Esophagus mucosa (tissue), 1 donor: ENCODE measurements at places on chromosomes 6 and 20. TPM values are rescaled to one million over a fixed set of nuclear protein-coding genes. Genes with fewer than 3 reads are reported as not detected.

OR2J3 gene
- not detected for total RNA-seq

- peak; percentile 51 for ATAC-seq
Observed at GRCh38 chr20:38804682-38805501, 605 bp upstream of the PPP1R16B start.

OPRM1 gene
- total RNA-seq: not detected

DNA sequence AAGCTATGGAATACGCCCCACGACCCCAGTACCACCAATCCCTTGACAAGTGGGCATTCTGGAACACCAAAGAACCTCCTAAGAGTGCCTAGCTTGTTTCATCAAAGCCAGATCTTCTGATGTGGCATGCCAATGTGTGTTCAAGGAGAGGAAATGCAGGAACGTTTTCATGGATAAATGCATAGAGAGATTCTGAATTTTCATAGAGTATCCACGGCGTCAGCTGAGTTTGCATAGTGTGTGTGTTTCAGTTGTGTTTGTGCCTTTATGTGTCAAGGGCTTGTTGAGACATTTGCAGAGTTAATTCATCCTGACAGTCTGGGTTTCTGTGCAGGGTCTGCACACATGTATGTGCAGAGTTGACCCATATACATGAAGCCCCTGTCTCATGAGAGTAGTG lies 172.7 kb upstream of the LRFN2 start:
- no peak for ATAC-seq

GRCh38 chr6:143337201-143337949 lies 113.1 kb downstream of the ADAT2 start:
- no peak for ATAC-seq

- no peak for ATAC-seq
Observed at GRCh38 chr6:142412241-142412640, 110.4 kb downstream of the ADGRG6 start.

- no peak for ATAC-seq
Observed at GRCh38 chr6:122400462-122401089, 1.1 kb downstream of the HSF2 start.

DNA sequence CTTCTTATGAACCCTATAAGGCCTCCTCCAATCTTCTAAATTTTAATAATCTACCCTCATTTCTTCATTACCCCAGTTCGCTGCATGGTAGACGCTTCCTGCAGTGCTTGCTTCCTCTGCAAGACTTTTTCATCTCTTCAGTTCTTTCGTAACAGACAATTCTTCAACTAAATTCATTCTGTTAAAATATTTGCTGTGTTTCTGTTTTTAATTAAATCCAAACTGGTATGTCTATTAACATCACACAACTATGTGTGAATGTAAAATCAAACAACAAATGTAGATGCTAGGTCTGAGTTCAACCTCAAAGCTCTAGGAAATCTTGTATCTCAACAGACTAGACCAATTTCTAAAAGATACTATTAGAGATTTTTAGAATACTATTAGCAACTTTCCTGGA lies 199.3 kb downstream of the RNGTT start:
- ATAC-seq: no peak

OR2H1 gene
- not detected for total RNA-seq

GRCh38 chr20:24643731-24644626 lies 174.6 kb downstream of the SYNDIG1 start:
- ATAC-seq: no peak

GRCh38 chr6:31394381-31394780 lies 9.0 kb upstream of the MICA start:
- no peak for ATAC-seq

CAPN11 gene
- total RNA-seq: 0.12 TPM

DNA sequence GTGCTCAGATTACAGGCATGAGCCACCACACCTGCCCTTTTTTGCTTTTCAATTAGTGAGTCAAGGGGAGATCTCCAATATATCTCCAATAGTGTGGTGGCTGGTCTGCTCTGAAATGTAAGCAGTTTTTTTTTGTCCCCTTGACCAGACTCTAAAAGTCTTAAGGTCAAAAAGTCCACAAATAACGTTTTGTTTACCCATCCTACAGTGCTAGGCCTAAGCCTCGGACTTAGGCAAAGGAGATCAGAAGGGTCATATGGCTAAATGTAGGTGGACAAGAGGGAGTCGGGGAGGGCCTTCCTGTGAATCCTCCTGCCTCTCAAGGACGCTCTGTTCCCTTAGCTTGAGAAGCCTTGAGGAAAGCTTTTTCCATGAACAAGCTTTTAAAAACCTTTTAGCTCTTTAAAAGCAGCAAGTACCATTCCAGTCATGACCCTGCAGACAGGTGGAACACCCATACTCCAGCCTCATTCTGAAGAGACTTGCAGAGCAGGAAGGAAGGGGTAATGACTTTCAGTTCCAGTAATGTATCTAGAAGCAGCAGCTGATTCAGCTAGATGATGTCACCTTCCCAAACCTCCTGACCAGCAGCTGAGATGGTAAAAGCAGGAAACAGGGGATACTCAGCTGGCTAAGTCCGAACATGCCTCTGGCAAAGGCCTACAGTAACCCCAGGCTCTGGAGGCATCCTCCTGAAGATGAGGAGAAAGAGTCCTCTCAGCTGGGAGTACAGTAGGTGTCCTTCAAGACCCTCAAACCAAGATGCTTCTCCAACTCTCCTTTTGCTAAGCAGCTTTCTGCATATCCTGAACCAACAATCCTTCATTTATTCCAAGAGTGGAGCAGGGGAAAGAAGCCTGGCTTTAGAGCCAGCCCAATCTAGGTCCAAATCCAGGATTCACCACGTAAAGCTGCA lies 23.6 kb downstream of the BCL2L1 start:
- peak; percentile 94 for ATAC-seq

GRCh38 chr6:20279051-20279450 lies 66.8 kb upstream of the MBOAT1 start:
- ATAC-seq: no peak

CD93 gene
- 7.9 TPM for total RNA-seq

DNA sequence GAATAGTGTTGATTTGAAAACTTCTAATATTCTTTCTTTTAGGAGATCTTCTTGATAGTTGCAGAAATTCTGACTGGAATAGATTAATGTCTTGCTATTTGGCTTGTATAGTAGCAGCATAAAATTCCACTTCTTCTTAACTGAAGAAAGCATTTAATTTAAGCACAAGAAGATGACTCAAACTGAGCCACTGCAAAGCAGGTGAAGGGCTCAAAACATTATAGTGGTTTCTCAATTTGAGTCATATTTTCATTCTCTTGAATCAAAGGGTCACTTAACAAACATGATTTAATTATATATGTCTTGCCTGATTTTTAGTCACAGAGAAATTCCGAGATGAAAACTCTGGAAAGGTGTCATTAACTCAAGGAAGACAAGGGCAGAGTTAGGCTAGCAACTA lies 239.3 kb downstream of the ZNF217 start:
- no peak for ATAC-seq

OXT gene
- total RNA-seq: not detected

DNA sequence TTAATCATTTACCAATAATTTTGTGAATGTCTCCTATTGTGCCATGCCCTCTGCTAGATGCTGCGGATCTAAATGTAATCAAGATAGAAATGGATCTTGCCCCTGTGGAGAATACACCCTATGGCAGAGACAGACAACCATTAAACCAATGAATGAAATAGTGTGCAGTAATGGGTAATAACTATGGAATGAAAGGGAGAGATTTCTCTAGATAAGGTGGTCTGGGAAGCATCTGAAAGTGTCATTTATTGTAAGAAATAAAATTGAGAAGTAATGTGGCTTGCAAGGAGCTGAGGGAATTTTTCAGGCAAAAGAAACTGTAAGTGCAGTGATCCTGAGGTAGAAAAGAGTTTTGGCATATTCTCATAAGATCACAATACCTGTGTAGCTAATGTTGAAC lies 430.0 kb downstream of the LMBRD1 start:
- no peak for ATAC-seq

SLC26A8 gene
- total RNA-seq: 0.04 TPM

- ATAC-seq: no peak
Observed at GRCh38 chr20:36784900-36785299, 11.3 kb upstream of the DSN1 start.
